Stimulated activated naive CD4-positive, alpha-beta T cell (primary cell): ENCODE measurements at places on chromosomes 1 and 21.

- DNase-seq: no peak
These were observed 93.2 kb downstream of the STUM start for GRCh38 chr1:226641671-226642231.

GRCh38 chr1:20887246-20887645, 100.1 kb upstream of the HP1BP3 start:
- no peak for DNase-seq

GRCh38 chr1:167467126-167467710, 51.1 kb downstream of the CD247 start:
- no peak for DNase-seq

DNA sequence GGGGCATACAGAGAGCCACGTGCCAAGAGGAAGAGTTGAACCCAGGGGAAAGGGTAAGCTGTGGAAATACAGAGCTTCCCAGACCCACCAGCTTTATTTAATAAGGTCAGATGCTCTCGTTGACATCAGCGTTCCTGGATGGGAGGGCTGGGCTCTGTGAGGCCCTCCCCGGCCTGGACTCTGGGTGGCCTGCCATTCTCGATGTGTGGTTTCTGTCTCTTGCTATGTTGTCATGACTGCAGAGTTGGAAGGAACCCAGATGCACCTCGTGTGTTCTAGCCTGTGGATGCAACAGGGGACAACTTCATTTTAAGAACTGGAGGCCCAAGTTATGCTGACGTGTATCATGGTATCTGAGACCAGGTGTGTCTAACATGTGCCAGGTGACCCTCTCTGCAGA, 101.7 kb downstream of the PCBP3 start:
- DNase-seq: no peak

- no peak for DNase-seq
These were observed 47.1 kb upstream of the ZYG11A start for GRCh38 chr1:52795464-52795863.

DNA sequence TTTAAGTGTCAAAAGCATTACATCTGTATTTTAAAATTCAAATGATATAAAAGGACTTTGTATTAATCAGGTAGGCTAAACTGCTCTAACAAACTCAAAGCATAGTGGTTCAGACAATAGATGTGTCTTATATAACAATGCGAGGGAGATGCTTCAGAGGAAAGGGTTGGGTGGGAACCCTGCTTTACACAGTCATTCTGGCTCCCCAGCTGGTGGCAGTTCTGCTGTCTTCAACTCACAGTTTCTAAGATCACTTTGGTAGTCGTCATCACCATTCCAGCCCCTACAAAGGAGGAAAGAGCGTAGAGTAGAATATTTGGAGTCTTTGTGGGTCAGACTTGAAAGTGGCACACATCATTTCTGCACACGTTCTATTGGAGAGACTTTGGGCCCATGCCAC, 4.2 kb downstream of the PTGFRN start:
- DNase-seq: no peak

DNA sequence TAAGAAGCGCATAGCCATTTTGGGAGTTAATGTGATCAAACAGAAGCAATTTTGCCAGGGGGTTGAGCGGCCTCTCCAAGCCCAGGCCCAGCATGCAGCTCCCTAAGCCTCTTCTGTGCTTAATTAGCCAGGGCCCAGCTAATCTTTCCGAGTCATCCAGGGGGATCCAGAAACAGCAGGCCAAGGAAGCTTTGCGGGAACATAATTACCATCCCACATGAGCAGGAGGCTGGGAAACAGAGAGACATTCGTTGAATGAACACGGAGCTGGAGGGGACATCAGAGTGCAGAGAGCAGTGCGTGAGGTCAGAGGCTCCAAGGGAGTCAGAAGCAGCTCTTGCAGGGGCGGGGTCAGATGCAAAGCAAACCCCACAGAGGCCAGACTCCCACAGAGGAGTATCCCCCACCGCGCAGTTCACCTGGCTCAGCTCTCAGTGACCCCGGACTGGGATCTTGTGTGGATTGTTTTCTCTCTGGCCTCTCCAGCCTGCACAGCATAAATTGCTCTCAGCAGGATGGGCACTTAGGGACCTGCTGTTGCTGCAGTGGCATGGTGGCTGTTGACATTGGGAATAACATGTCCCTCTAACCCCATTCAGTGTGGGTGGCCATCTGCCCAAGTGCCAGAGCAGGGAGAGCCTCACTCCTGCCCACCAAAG, 657.4 kb downstream of the AJAP1 start:
- no peak for DNase-seq

- no peak for DNase-seq
These were observed 16.0 kb downstream of the OR2T11 start for GRCh38 chr1:248618878-248619277.

DNA sequence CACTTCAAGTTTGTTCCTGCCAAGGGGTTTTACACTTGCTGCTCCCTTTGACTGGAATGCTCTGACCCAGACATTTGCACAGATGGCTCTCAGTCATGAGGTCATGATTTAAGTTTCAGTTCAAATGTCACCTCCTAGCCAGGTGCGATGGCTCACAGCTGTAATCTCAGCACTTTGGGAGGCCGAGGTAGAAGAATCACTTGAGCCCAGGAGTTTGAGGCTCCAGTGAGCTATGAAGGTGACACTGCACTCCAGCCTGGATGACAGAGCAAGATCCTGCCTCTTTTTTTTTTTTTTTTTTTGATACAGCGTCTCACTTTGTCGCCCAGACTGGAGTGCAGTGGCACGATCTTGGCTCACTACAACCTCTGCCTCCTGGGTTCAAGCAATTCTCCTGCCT, 4.5 kb upstream of the ZMYM4 start:
- no peak for DNase-seq

DNA sequence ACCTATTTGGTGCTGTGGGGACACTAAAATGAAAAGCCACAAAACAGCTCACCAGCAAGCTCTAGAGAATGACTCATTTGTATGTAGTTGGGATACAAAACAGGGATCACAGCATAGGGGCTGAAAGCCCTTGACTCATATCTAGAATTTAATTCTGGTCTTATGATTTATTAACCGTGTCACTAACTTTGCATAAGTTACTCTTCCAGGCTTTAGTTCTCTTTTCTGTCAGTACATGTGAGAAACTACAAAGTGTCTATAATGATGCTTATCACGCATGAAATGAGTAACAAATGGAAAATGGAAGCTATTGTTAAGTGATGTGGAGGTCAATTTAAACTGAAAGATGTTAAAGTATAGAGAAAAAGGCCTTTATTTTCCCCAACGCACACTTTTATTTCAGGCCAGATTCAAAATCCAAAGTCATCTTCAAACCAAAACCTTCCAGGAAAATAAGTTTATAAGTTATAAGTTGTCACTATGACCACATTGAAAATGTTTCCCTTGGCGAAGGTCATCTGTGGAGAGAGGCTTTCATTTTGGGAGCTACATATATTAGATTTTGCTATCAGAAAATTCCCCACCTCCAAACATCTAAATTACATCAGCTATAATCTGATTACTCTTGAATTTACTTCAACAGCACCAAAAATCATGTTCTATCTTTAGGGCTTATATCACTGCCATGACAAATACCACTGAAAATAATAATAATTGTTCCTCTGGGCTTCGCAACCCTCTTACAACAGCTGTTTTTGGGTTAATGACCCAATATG, 430.5 kb downstream of the MRPL39 start:
- DNase-seq: no peak

- no peak for DNase-seq
These were observed 99.5 kb downstream of the CC2D1B start for GRCh38 chr1:52266507-52266906.

DNA sequence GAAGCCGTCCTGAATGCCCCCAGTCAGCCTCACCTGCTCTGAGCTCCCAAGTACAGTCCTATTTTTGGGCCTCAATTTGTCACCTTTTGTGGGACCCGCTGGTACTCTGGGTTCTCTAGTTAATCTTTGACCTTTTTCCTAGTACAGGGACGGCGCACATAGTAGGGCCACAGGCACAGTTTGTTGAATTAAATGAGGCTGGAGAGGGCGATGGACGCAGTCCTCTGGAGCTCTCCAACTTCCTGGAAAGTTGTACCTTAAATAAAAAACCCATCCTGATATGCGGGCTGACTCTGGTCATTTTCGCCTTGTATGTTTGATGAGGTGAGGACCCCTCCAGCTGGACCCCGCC, 4.8 kb downstream of the FAM110D start:
- DNase-seq: no peak

GRCh38 chr1:47002211-47002610, 21.3 kb upstream of the CYP4X1 start:
- DNase-seq: no peak

DNA sequence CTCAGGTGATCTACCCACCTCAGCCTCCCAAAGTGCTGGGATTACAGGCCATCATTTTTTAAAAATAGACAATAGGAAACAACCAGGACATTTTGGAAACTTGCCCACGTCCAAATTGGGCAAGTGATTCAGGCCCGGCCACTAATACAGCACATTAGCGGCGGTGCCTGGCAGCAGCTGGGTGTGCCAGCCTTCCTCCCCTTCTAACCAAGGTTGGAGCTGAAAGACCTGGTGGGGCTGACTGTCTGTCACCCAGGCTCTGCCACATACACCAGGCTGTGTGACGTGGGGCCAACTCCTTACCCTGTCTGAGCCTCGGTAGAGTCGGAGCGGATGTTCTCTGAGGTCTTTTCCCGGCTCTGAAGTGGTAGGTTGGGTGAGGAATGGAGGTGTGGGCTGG, 29.6 kb upstream of the TMEM51 start:
- DNase-seq: no peak

GRCh38 chr1:150615346-150616201, 13.8 kb downstream of the ENSA start:
- DNase-seq: no peak

DNA sequence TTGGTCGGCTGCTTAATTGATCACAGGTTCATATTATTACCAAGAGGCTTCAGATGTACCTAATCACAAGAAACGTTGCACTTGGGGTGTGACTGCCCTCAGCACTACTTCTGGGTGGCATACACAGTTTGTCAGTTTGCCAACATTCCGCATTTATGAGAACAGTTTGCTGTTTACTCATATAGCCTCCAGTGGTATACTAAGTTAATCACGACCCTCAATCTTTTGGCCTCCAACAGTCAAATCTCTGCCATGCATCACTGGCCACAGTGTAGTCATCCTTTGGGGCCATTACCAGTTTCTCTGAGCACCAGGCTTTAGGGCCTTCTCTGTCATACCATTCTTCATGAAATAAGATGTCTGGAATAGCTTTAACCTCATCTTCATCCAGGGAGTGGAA, 62.8 kb upstream of the BCL9 start:
- no peak for DNase-seq

DNA sequence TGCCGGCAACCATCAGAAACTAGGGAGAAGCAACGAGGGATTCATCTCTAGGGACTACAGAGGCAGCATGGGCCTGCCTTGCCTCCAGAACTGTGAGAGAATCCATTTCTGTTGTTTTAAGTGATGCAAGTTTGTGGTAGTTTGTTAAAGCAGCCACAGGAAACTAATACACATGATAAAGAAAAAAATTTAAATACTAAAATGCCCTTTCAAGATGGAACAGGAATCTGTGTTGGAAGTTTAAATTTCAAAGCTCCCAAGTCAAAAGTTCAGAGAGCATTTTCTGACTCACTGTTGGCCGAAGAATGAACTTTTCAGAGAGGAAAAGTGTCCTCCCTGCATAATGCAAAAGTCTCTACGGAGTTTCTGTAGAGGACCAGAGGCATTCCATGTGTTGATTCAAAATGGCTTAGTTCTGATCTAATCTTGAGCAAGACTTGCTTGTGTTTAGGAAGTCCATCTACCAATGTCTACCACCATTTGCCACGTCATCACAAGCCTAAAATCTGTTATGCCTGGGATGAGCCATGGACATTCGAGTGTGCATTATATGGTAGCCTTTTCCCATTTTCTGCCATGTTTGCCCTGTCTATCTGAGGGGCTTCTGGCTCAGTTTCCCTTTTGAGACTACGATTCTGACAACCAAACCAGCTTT, 22.4 kb upstream of the ARHGAP29 start:
- DNase-seq: no peak

GRCh38 chr1:85368073-85368770, 91.8 kb upstream of the BCL10 start:
- no peak for DNase-seq

DNA sequence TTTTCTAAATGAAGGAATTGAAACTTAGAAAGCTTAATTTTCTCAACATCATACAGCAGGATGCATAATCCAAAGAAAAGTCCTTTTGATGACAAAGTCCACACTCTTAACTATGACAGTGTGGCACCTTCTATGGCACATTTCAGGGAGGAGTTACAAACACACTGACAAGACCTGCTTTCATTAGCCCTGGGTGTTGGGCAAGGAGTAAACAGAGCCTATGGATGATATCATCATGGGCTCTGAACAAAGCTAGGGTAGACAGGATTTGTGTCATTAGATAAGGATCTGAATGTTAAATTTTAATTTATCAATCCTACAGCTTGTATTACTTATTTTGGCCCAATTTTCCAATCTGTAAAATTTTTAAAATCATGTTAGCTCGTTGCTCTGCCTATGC, 62.6 kb upstream of the DENND1B start:
- no peak for DNase-seq

DNA sequence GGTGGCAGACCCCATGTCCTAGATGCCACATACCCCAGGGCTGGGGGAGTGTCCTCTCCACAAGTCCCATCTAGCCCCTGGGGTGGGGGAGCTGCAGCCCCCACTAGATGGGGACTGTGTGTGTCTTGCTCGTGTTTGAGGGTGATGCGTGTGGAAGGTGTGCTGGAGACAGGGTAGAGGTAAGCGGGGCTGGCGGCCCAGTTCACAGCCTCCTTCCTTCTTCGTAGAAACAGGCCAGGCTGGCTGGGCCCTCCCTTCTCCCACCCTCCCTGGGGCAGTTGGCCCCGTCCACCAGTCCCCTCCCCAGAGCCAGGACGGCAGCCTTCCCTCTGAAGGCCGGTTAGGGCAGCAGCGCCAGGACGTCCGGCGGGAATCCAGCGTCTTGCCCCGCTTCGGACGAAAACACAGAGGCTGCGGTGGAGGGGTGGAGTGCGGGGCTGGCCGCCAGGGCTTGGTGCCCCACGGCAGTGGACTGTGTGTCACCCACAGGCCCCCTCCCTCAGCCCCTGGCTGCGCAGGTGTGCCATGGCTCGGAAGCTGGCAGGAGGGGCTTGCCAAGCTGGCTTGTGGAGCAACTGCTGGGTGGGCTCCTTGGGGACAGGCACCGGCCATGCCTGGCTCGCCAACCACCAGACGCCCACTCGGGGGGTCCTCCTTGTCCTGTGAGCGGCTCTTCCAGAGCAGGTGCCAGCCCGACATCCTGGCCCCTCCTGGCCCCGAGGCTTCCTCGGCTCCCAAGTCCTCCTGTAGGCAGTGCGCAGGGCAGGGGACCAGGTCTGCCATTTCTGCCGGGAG, 3.6 kb downstream of the PRDM16 start:
- DNase-seq: no peak

- DNase-seq: no peak
These were observed 1162.5 kb downstream of the MRPL39 start for GRCh38 chr21:24444736-24445135.
